Mesenchymal stem cell (in vitro differentiated cells and primary cell): ENCODE measurements at places on chromosomes 13 and 19.

GRCh38 chr19:58482372-58482771 lies 6.2 kb downstream of the ZNF446 start:
- no peak for DNase-seq

- no peak for DNase-seq
Observed at GRCh38 chr13:83940742-83941141, 58.5 kb upstream of the SLITRK1 start.

GRCh38 chr13:72590091-72590740 lies 137.2 kb downstream of the MZT1 start:
- DNase-seq, result no peak

DNA sequence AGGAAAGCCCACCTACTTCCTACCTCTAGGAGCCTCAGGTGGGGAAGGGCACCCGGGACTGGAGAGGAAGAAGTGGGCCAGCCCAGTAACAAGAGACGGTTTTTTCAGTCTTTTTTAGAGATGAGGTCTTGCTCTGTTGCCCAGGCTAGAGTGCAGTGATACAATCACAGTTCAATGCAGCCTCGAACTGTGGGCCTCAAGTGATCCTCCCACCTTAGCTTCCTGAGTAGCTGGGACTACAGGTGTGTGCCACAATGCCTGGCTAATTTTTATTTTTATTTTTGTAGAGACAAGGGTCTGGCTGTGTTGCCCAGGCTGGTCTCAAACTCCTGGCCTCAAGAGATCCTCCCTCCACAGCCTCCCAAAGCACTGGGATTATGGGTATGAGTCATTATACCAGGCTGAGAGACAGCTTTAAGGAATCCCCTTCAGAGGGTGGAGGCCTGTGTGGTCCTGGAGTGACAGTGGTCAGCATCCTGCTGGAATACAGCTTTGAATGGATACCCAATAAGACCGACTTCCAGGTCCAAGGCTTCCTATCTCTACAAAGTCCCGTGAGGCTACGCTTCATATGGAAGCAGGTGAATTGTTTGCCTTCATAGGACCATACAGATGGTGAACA lies 63.0 kb downstream of the SLC15A1 start:
- DNase-seq, result no peak

DNA sequence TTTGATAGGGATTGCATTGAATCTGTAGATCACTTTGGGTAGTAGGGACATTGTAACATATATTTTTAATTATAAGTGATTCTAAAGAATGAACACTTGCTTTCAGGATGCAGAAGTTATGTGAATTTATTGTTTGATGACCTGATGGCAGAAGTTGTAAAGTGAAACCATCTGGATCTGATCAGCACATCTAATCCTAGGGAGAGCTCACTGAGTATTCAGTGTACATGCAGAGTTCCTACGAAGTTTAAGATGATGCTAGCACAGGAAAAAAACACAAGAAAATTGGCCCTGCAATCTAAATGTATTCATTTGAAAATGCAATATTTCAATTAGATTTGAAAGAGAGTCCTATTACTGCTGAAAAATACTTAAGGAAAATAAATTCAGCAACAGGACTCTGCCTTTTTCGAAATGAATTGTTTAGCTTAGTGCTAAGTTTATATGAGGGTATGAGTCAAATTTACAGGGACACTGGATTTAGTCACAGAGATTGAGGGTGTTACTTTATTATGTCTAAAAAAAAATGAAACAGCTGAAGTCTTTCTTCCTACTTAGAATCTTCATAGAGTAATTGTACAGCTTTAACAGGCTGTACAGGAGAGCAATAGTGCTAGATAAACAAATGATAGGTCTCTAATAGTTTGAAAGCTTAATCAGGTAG lies 385.7 kb downstream of the DCT start:
- no peak for DNase-seq

DNA sequence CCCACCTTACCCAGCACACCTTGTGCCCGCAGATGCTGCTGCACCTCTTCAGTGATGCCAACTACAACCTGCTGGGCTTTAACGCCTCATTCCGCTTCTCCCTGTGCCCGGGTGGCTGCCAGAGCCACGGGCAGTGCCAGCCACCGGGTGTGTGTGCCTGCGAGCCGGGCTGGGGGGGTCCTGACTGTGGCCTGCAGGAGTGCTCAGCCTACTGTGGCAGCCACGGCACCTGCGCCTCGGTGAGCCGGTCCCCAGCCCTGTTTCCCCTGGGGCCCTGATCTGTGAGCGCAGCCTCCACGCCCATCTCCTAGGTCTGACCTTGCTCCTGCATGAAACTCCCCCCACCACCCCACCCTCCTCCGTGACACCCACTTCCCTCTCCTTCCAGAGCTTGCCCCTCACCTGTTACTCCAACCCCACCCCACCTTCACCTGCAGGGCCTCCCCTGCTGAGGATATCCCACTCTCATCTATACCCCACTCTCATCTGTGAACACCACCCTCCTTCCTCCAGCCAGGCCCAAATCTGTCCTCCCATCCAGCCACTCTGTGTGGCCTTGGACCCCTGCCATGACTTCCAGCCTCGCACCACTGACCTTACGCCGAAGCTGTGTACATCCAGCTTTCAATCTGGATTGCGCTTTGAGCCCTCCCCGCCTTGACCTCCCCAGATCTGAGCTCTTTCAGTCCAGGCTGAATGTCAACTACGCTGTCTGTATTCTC lies 8.7 kb downstream of the MEGF8 start:
- DNase-seq, result no peak

DNA sequence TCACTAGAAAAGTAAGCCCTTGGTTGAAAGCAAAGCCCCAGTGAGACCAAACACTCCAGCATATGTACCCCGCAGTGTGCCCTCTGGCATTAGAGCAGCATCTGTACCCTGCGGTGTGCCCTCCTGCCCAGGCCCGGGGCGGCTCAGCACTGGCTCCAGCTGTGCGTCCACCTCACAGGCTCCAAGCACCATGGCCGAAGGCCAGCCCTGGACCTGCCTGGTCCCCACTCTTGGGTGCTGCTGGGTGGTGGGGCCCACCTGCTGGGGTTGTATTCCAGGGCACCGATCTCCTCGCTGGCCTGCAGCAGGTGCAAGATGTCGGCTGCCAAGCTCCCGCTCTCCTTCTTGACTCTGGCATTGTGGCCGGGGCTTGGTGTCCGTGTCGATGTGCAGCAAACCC lies 230.2 kb downstream of the TUBA3C start:
- no peak for DNase-seq

GRCh38 chr13:99686944-99687411 lies 185.7 kb downstream of the TM9SF2 start:
- DNase-seq, result no peak

- peak; percentile 6 for DNase-seq
Observed at GRCh38 chr13:83086088-83086487, 796.2 kb downstream of the SLITRK1 start.

DNA sequence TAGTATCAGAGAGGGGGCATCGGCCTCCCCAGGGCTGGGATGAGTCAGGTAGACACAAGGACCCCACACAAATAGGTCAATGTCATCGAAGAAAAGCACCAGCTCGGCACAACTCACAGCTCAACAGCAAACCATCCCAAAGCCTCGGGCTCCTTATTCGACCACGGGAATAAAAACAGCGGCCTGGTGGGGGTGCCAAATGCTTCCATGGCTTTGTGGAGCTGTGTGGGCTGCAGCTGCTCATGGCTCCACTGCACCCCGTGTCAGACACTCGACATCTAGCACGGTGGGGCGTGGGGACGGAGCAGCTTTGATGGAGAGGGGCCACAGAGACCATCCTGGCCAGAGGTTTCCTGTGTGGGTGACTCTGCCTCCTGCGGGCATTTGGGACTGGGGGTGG lies 212.5 kb upstream of the SOX1 start:
- no peak for DNase-seq

GRCh38 chr13:33657274-33657673 lies 160.7 kb upstream of the RFC3 start:
- no peak for DNase-seq

DNA sequence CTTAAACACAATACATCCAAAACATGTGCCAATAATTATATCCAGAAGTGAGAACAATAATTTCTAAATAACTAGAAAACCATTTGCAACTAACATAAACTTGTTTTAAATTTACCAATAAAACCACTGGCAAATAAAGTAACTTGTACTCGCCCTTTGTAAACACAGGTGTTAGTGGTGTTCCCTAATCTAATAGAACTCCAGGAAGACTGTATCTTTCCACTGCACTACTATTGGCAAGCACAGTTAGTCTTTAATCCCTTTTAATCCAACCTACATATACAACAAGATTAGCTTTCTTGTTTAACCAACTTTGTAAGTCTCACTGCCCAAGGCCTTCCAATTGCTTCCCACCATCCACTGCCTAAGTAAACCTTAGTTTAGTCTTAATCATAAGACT lies 79.5 kb downstream of the PCDH9 start:
- DNase-seq, result no peak

DNA sequence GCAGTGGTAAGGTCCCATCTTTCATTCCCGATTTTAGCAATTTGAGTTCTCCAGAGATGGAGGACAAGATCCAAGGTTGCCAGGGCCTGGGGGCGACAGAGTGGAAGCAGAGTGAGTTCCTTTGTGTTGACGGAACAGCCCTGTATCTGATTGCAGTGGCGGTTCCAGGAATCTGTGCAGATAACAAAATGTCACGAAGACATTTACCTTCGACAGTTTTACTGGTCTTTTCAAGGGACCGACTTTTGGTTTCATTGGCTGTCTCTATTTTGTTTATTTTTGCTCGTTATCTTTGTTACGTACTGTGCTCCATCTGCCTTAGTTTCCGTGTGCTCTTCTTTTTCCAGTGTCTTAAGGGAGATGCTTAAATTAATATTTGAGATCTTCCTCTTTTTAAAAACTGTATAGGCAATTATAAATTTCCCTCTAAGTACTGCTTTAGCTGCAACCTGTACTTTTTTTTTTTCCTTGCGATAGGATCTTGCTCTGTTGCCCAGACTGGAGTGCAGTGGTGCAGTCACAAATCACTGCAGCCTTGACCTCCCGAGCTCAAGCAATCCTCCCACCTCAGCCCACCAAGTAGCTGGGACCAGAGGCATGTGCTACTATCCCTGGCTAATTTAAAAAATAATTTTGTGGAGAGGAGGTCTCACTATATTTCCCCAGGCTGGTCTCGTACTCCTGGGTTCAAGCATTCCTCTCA lies 23.2 kb downstream of the KDM4B start:
- no peak for DNase-seq

- DNase-seq, result no peak
Observed at GRCh38 chr13:24631922-24632321, 48.3 kb upstream of the ATP12A start.

GRCh38 chr13:76707360-76707759 lies 178.8 kb downstream of the KCTD12 start:
- peak; percentile 36 for DNase-seq

DNA sequence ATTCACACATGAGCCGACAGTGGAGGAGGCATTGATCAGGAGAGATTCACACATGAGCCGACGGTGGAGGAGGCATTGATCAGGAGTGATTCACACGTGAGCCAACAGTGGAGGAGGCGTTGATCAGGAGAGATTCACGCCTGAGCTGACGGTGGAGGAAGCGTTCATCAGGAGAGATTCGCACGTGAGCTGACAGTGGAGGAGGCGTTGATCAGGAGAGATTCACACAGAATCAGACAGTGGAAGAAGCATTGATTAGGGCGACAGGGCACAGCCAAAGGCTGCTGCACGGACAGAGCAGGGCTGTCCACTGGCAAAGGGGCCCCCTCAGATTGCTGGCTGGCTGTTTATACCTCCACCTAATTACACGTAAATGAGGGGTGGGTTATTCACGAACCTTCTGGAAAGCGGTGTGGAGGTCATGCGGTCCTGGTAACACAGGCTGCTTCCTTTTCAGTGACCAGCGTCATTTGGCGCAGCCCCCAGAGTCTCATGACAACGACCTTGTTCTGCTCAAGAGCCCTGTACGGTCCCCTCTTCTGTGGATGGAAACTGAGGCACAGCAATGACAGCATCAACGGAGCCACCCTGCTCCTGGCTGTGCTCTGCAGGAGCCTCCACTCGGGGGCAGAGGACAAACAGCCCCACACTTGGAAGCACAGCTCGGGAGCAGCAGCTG lies 50.6 kb upstream of the GAS6 start:
- DNase-seq, result no peak

DNA sequence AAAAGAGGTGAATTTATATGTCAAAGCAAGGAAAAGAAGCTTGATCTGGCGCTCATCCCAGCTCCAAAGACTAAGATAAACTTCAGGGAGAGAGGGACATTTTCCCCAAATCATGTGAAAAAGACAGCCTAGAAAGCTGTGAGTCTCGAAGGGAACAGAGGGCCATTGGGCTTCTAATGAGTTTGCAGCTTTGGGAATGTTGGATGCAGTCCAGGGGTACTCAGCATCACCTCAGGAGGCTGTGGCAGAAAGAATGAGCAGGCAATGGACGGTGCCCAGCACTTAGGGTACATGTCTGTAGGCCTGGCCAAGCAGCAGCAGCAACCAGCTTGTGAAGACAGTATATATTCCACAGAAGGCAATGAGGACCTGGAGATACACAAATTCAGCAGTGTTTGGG lies 25.7 kb upstream of the WASF3 start:
- no peak for DNase-seq
